Activated CD4-positive, alpha-beta T cell treated with anti-CD3 and anti-CD28 coated beads, Interleukin-2, amount 50 U/mL, for 4 hours (primary cell): ENCODE measurements at places on chromosomes 3 and 15.

DNA sequence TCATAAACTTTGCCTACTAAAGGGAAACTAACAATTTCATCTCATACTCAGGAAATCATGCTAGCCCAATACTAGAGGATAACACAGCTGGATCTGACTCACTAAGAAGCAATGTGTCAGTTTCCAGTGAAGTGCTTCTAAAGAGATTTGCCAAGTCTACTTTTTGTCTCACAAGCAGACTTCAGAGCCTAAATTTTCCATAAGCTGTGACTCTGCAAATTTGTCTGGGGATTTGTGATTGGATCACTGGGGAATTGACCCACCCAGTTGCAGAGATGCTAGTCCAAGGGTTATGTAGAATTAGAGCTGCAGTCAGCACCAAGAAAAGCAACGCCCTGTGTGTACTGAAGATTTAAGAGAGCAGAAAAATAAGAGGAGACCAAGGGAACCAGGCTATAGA is 647.1 kb downstream of the NTRK3 start:
- DNase-seq, result no peak

DNA sequence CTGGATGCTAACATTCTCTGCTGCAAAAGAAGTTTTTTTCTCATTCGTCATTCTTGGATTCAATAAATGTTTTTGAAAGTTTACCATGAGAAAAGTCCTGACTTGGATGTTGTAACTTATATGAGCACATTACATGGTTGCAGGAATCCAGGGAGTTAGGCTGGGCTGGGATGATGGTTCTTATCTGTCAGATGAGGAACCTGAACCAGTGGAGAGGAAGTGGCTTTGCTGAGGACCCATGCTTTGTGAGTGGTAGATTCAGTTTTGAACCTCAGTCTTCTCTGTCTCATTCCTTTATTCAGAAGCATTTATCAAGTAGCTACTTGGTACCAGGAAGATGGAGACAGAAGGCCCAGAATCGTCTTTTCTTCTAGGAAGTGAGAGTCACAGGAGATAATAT is 3.7 kb upstream of the GASK1A start:
- no peak for DNase-seq

- no peak for DNase-seq
Observed at GRCh38 chr3:149812165-149812605, 830 bp upstream of the RNF13 start.

GRCh38 chr3:23778446-23778845 is 27.3 kb upstream of the UBE2E1 start:
- DNase-seq, result no peak

DNA sequence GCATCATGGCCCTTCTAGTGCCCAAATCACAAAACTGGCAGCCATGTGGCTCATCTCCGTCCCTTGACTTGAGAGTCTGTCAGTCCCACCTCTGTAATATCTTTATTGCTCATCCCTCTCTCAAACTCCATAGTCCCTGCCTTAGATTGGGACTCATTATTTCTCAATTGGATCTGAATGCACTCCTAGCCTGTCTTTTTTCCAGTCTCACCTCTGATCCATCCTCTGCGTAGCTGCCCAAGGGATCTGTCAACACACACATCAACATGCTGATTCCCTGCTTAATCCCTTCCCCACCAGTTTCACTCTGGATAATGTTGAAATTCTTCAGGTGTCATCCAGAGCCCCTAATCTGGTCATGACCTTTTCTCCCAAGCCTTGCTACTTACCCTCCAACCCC is 39.3 kb downstream of the NMNAT3 start:
- no peak for DNase-seq

- DNase-seq, result no peak
Observed at GRCh38 chr3:32593903-32594525, 23.4 kb upstream of the DYNC1LI1 start.

- DNase-seq, result no peak
Observed at GRCh38 chr3:116905334-116905733, 195.8 kb downstream of the TUSC7 start.

- no peak for DNase-seq
Observed at GRCh38 chr3:134126153-134126552, 96.4 kb upstream of the SLCO2A1 start.

- no peak for DNase-seq
Observed at GRCh38 chr3:149850787-149851584, 38.0 kb downstream of the RNF13 start.

DNA sequence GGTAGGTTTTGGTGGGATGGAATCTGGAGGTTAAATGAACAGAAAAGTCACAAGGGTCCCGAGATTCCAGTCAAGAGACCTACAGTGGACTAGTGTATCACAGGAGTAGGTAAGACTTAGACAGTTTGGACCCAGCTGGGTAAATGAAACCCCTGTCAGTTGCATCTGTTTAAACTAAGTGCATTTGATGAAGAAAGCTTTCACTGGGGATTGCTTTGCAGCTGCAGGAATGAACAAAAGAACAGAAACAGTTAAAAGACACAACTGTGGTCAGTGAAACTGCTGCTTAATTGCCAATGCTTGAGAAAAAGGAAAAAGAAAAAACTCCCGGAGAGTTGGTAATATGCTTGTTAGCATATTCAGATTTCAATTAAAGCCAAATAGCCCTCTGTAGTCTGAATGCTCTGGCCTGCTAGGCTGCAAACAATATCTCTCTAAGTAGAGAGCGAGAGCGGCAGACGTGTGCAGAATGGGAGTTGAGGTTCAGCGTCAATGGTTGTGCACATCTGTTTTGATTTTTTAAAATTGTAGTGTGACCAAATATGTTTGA is 37.1 kb downstream of the OXNAD1 start:
- no peak for DNase-seq

GRCh38 chr15:86776145-86776544 is 696.5 kb downstream of the AGBL1 start:
- DNase-seq, result no peak

DNA sequence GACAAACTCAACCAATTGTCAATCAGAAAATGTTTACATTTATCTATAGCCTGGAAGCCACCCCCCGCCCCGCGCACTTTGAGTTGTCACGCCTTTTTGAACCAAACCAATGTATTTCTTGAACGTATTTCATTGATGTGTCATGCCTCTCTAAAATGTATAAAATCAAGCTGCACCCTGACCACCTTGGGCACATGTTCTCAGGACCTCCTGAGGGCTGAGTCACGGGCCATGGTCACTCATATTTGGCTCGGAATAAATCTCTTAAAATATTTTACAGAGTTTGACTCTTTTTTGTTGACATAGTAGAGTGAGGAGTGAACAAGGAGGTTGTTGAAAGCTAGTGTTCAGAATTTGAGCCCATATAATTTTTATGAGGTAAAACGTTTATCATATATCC is 6.5 kb downstream of the MCTP2 start:
- no peak for DNase-seq

DNA sequence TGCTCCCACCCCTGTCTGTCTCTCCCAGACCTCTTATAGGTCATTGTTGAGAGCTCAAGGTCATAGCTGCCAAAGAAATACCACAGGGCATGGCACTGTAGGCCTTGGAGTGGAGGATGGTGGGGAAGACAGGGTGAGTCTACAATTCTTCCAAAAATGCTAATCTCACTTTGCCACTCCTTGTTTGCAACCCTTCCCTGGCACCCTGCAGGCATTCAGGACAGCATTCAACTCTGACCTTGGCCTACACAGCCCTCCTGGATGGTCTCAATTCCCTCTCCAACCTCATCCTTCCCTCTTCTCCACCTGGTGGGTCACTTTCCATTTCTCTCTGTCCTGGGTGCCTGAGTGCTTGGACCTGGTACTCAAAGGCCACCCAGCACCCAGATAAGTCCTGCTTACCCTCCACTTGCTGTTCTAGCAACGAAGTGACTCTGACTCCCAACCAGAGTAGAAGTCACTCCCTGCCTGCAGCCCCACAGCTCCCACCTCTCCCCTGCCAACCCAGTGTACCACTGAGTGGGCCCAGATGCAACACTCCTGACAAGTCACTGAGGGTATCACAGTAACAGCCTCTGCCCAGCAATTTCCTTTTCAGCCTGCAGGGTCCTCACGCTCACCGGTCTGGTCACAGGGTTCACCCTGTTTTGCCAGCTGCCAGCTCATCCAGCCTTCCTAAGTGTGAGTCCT is 36.6 kb downstream of the AMOTL2 start:
- no peak for DNase-seq
